Stimulated activated CD8-positive, alpha-beta memory T cell treated with anti-CD3 and anti-CD28 coated beads, Interleukin-2, amount 100 ng/mL, for 1 hour (primary cell): ENCODE measurements at places on chromosomes 4 and X.
A peak's percentile ranks its signal among the peaks of the same experiment; 100 is the strongest.

DNA sequence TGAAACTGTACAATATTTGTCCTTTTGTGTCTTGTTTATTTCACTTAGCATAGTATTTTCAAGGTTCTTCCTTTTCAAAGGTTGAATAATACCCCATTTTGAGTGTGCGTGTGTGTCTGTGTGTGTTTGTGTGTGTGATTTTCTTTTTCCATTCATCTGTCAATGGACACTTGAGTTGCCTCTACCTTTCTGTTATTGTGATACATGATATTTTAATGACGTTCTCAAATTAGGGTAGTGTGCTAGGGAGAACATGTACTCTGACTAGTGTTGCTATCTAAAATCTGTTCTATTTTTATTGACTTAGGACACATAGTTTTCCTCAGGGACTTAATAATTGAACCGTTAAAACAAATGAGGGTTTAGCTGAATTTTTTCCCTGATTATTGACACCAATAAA lies 9.9 kb downstream of the MMRN1 start:
- no peak for DNase-seq

DNA sequence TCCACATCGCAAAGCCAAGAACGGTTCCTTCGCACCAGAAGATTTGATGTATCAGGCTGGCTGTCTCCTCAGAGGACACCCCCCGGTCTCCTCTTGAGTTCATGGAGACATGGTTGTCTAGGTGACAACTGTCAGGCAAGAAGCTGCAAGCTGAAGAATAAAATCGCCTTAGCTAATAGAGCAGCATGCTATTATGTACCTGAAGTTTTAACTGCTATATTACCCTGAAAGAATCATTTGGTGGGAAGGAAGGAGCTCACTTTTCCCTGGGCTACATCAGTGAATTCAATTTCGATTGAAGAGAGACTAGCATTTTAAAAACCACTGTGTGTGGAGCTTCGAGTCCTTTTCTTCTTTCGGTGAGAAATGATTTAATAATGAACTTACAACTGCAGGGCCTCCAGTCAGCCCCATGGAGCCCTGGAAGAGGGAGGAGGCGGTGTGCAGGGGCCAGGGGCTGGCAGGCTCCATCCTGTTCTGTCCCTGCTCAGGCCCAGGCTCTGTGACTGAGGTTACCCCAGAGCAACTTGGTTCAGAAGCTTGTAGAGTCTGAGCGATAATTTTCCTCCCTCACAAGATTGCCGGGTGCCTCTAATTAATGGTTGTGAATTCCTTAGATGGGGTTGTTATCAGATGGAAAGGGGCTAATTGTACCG lies 191.3 kb downstream of the MID1IP1 start:
- no peak for DNase-seq

DNA sequence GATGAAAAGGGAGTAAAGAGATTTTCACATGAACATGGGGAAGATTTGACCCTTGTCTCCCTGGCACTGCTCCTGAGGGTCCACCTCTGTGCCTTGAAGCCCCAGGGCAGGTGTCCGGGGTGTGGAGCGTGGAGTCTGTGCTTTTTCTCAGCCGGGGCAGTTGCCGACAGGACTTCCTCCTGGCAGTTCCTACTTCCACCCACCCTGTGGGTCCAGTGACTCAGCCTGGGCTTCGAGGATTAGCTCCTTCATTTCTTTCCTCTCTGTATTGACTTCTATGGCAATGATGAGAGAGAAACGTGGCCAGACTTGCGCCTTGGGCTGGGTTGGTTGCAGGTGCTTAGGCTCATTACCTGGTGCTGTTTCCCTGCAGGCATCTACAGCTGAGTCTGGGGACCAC lies 35.9 kb upstream of the CLCN4 start:
- DNase-seq = no peak

GRCh38 chr4:84894621-84895020 lies 71.9 kb downstream of the WDFY3 start:
- DNase-seq = no peak

DNA sequence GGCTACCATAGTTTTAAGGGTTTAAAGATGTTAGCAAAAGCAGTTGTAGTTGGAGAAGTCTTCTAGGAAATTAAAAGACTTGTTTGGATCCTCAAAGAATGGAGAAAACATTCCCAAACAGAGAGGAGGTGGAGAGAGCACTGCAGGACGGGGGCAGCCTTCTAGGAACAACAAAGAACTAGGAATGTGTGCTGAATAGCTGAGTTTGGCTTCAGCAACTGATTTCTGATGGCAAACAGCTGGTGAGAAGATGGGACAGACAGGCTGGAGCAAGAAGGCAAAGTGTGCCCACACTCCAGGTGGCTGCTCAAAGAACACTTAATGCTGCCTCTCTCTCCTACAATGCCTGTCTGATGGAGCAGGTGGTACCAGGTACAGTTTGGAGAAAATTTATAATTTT lies 1331.1 kb downstream of the ADGRL3 start:
- no peak for DNase-seq

DNA sequence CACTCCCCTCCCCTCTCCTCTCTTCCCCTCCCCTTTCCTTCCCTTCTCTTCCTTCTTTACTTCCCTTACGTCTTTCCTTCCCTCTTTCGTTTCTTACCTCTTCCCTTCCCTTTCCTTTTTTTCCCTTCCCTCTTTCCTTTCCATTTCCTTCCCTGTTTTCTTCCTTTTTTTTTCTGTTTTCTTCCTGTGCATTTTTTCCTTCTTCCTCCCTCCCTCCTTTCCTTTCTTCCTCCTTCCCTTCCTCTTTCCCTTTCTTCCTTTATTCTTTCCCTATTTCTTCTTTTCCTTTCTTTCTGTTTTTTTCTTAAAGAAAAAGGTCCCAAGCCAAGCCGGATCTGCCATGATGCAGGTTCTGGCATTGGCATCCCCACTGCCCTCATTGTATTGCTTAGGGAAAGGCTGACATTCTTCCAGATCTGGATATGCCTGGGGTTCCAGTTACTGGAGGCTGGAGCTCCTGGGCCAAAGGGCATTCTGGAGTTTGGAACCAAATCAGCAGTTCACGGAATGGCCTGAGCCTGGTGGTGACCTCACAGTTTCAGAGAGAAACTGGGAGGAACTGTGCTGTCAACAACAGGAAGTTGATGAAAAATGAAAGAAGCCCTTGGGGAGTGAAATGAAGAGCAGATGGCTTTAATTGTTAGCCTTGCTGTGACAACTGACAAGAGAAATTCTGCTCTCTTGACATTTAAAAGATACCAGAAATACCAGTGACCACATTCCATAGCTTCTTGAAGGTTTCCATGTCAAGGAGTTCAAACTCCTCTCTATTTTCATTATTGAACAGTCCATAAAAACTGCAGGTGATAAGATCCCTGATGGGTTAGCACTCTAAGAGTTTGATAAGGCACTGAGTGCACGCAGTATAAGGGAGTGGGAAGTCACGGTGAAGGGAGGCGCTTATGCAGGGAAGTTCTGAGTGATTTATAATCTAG lies 622.1 kb downstream of the SPRY1 start:
- no peak for DNase-seq

DNA sequence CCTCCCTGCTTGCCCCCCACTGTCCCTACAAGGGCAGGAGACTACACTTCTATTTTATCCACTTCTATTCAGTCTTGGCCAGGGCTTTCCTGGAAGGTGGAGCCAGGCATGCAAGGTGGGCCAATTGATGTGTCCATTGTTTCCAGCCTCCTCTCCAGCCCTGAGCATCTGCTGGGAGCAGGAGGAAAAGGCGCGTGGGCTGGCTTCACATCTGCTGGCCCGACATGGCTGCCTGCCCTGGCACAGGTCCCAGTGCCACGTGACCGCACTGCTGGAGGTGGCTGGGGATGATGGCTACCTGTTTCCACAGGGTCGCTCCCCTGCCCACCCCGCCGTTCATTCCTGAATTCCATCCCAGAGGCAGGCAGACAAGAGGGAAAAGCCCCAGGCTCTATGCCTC lies 247.7 kb downstream of the AFAP1 start:
- DNase-seq = no peak

- DNase-seq = no peak
Measured at GRCh38 chr4:47167081-47168035, 136.0 kb downstream of the GABRB1 start.

DNA sequence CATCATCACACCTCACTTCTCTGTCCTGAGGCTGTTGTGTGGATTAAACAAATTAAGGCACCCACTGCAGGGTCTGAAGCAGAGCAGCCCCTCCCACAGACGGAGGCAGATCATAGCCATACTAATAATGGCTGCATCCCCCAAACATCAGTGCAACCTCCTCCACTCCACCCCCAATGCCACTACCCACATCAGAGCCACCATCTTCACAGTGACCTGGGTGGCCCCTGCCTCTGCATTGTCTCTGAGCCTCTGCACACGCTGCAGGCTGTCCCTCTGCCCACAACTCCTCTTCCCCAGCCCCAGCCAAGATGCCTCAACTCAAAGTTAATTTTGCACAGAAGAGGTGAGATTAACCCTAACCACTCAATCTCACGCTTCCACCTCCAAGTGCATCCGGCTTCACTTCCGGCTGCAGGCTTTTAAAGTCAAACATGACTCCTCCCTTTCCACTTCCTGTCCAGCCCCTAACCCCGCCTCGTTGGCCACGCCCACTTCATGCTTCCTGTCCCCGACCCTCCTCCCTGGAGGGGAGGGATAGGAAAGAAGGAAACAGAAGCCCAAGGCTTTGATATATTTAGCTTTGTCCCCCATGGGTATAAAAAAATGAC lies 22.7 kb downstream of the JAKMIP1 start:
- DNase-seq = no peak

GRCh38 chr4:17597517-17597916 lies 16.9 kb upstream of the MED28 start:
- DNase-seq = no peak

- no peak for DNase-seq
Measured at GRCh38 chrX:10945498-10945897, 165.6 kb upstream of the HCCS start.

- peak; percentile 10 for DNase-seq
Measured at GRCh38 chr4:139841464-139842195, 176.0 kb downstream of the MGST2 start.
